ENCODE measurements at places on chromosomes 5 and 9.

- no peak for DNase-seq
These were observed at the start of gene SUSD1 for GRCh38 chr9:112174965-112175795. Gene SUSD1, minus strand, starts transcription at chr9:112175297. Its CDS starts 62 bp downstream, at chr9:112175235.

GRCh38 chr9:18692268-18692667, 218.3 kb downstream of the ADAMTSL1 start:
- DNase-seq = no peak

DNA sequence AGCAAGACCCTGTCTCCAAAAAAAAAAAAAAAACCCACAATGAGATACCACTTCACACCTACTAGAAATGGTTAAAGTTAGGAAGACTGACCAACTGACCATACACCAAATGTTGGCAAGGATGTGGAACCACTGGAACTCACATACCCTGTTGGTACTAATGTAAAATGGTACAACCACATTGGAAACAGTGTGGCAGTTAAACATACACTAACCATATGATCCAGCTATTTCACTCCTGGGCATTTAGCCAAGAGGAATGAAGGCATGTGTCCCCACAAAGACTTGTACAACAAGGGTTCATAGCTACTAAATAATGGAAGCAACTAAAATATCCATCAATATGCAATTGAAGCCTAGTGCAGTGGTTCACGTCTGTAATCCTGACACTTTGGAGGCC, 21.3 kb downstream of the NAIF1 start:
- DNase-seq = no peak

DNA sequence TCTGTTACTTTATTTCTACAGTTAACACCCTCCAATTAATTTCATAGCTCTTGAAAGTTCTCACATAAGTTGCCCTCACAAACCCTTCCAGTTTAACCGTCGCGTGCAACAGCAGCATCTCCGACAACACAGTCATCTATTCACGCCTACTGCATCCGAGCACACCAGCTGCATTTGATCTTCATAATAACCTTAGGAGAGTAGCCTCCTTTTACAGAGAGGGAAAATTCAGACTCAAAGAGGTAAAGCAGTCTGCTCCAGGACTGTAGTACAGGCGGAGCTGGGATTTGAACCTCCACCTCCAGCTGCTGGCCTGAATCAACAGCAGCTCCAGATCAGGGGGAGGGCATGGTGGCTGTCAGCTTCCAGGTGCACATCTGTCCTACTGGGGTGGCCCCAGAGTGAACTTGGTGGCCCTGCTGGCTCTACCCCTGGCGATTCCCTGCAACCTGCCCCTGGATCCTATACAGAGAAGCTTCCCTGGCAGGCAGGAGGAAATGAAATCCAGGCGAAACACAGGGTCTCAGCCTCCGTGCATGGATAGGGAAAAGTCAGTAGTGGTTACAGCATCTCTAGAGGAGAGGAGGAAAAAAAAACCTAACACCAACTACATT, 71.6 kb upstream of the UNC5A start:
- DNase-seq = no peak

DNA sequence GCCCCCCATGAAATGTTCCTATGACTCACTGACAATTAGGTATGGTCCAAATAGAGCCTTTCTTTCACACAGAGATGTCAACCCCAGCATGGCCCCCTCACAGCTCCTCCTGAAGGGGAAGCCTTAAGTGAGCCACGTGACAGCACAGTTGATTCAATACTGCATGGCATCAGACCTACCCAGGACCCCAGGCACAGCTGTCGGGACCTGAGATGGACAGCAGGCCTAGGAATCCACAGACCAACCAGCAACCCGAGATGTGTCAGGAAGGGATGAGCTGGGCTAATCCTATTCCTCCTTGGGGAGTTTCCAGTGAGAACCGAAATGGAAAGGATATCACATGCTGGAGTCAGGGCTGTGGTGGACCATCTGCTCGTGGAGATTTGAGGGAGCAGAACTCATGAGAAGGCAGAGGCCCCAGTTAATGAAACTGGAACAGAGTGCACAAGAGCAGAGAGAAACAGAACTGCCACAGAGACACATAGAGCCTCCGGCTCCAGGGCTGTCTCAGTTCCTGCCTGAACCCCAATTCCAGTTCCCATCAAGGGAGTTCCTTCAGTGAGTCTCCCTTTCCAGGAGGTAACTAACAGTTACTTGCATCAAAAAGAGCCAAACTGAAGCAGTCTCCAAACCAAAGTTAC, 42.1 kb upstream of the SMIM23 start:
- no peak for DNase-seq

- DNase-seq = no peak
These were observed 105.5 kb upstream of the PDE4D start for GRCh38 chr5:59999056-59999455.

DNA sequence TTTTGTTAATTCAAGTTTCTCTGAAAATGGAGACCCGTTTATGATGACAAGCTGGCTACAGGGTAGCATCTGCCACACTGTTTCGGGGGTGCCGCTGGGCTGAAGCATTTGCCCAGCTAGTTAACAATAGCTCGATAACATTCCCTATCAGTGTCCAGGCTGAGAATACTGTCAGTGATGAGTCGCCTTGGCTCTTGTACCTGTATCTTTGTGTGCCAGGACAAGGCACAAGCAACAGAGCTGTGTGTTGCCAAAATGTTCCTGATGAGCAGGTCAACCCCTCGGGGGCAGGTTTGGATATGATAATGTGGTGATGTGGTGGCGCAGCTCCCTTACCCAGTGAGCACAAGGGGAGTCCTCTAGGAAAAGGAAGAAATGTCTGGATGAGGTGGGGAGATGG, 7.0 kb downstream of the TGFBI start:
- no peak for DNase-seq
